ENCODE measurements at places on chromosomes 13 and 19.

DNA sequence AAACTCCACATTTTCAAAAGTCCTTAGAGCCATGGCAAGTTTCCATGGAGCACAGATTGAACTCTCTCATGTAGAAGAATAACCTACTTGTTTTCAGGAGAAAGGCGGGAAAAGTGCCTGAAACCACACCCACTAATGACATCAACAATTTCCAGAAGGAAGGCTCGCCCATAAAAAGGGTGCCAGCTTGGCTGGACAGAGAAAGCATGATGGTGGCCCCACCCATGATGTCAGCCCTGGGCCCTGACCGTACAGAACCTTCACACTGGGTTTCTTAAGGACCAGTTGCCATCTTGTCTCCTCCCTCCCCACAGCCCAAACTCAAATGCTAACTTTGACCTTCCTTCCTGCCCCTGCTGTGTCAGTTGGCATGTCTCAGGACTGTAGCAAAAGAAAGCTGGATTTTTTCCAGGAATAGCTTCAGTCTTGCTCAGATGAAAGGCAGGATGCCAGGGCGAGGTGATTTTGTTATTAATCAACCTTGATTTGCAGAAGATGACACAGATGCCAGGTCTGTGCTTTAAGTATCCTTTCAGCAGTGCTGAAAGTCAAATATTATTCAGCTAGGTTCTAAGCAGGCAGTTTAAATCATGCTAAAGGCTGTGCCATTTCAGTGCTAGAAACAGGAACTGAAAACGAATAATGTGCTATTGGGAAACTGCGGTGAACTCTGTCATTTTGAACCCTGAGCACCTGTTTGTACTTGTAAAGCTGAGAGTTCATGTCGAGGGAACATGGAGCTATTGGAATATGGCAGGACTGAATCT, 89.5 kb upstream of the RFC3 start:
- no peaks in the 10 kb centered on the region for H3K36me3 ChIP-seq
- no peaks in the 10 kb centered on the region for H3K4me1 ChIP-seq
- H3K27me3 ChIP-seq: no peaks in the 10 kb centered on the region
- H3K4me3 ChIP-seq: no peak overlapping the region
- DNase-seq: no peak
- no peak overlapping the region for H3K27ac ChIP-seq

DNA sequence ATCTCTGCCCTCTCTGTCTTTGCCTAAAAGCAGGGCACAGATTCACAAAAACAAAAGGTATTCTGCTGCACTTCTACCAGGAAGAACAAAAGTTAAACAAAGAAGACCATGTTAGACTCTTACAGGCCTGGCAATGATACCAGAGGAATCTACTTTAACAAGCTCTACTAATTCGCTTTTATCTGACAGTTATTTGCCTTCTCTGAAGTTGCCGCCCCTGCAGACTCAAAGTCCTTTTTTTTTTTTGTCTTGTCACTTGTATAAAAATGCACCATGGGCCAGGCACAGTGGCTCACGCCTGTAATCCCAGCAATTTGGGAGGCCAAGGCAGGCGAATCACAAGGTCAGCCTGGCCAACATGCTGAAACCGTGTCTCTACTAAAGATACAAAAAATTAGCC, 176.5 kb upstream of the UBL3 start:
- DNase-seq: no peak
- no peaks in the 10 kb centered on the region for H3K27me3 ChIP-seq
- no peak overlapping the region for H3K27ac ChIP-seq
- no peak overlapping the region for H3K4me3 ChIP-seq

- H3K27me3 ChIP-seq: peaks cover 26% of the 10 kb centered on the region
- DNase-seq: no peak
- no peak overlapping the region for H3K27ac ChIP-seq
- no peak overlapping the region for H3K4me3 ChIP-seq
Measured at GRCh38 chr19:2294687-2295335, 12.8 kb upstream of the PEAK3 start.

- no peak for DNase-seq
- no peaks in the 10 kb centered on the region for H3K4me1 ChIP-seq
- H3K27ac ChIP-seq: no peak overlapping the region
- no peaks in the 10 kb centered on the region for H3K36me3 ChIP-seq
- no peak overlapping the region for H3K4me3 ChIP-seq
- H3K27me3 ChIP-seq: no peaks in the 10 kb centered on the region
Measured at GRCh38 chr13:25291691-25292090, 4.4 kb upstream of the MTMR6 start.

DNA sequence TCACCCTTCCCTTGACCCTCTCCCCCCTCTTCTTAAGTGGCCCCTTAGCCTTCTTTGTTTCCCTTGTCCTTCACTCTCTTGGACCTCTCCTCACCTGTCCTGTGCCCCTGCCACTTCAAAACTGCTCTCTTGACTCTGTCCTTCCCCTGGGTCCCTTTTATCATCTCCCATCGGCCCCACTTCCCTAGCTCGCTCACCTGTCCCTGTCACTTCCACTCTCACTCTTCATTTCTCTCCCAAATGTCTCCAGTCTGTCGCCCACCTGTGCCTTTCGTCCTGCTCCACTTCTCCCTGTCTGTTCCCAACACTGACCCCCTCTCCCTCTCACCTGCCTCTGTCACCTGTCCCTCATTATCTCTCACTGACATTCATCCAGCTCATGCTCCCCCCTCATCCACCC, 699 bp downstream of the IFNL1 start:
- H3K27ac ChIP-seq: no peak overlapping the region
- no peaks in the 10 kb centered on the region for H3K4me1 ChIP-seq
- no peaks in the 10 kb centered on the region for H3K27me3 ChIP-seq
- no peaks in the 10 kb centered on the region for H3K36me3 ChIP-seq
- H3K4me3 ChIP-seq: no peak overlapping the region
- DNase-seq: no peak

DNA sequence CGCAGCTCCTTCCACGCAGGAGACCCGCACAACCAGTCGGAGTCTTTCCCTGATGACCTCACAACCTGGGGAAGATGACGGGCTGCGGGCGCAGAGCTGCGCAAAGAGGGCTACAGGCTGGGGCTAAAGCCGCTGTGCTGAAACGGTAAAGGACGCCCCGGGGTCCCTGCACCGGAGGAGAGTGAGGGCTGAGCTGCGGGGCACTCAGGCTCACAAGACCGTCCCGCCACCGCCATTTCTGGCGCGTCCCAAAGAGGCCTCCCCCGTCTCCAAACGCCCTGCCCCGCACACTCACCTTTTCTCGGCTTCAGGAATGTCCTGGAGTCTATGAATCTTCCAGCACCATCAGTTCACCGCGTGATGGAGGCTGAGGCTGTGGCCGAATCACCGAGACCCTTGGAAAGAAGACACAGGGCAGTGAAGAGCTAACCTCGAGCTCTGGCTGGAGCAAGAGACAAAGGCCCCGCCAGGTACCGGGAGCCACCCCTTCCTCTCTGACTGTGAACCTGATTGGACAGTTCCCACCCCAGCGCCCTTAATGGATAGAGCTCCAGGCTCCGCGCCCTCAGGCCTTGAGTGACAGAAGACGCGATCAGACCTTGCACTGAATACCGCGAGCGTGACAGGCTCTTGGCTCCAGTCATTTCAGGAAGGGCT, 41.8 kb upstream of the ZNF429 start:
- no peaks in the 10 kb centered on the region for H3K36me3 ChIP-seq
- no peaks in the 10 kb centered on the region for H3K27me3 ChIP-seq
- H3K27ac ChIP-seq: no peak overlapping the region
- 0 out of 2 replicates have a peak, but pooled peaks cover 1% of the 10 kb centered on the region for H3K4me1 ChIP-seq
- peak overlapping the region; percentile 82 for H3K4me3 ChIP-seq
- peak; percentile 90 for DNase-seq

- DNase-seq: no peak
- H3K27ac ChIP-seq: no peak overlapping the region
- no peaks in the 10 kb centered on the region for H3K36me3 ChIP-seq
- peaks cover 2% of the 10 kb centered on the region for H3K4me1 ChIP-seq
- no peak overlapping the region for H3K4me3 ChIP-seq
- no peaks in the 10 kb centered on the region for H3K27me3 ChIP-seq
Measured at GRCh38 chr19:48192750-48193149, 22.3 kb downstream of the ZSWIM9 start.

DNA sequence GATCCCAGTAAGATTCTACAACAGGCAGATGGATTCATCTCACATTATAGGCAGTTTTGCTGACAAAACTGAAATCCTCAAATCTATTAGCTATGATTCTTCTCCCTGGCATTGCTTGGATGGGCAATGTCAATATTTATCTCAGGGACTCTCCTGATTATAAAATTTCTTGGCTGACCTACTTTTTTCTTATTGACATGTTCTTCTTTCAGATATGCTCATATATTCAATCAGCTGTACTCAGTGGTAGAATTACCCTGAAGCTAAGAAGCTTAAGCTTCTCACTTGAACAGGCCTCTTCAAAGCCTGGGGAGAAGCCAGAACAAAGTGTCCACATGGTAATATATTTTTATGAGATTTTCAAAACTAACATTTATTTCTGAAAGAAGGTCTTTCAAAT, 513.6 kb downstream of the PCDH9 start:
- no peaks in the 10 kb centered on the region for H3K27me3 ChIP-seq
- H3K36me3 ChIP-seq: no peaks in the 10 kb centered on the region
- H3K27ac ChIP-seq: no peak overlapping the region

DNA sequence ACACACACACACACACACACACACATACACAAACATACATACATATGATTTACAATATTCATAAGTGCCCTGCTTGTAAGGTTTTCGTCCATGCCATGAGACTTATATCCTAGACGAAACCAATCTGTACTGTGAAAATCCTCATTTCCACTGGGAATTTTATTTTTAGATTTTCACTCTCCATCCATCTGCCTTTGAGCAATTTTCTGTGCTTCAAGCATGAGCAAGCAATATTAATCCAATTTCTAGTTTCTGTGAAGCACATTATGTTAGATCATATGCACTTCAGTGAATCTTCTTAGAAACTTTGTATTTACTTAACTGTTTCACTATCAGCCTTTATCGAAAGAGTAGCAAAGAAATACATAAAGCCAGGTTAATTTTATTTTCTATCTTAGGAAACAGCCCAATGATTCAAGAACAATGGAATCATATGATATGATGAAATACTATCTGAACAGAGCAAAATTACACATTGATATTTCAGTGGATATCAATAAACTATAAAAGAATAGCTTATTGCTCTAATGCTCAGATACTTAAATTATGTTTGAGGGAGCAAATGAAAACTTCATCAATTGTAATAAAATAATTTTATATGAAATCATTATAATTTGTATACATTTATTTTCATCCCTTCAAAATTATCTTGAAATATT, 1100.7 kb upstream of the MIR17HG start:
- DNase-seq: no peak
- H3K27ac ChIP-seq: no peak overlapping the region
- H3K27me3 ChIP-seq: no peaks in the 10 kb centered on the region

GRCh38 chr19:33487901-33488800, 33.4 kb downstream of the PEPD start:
- no peaks in the 10 kb centered on the region for H3K36me3 ChIP-seq
- no peak overlapping the region for H3K4me3 ChIP-seq
- H3K27ac ChIP-seq: no peak overlapping the region
- no peaks in the 10 kb centered on the region for H3K27me3 ChIP-seq
- no peak for DNase-seq

GRCh38 chr13:40667622-40667978, 1.2 kb upstream of the FOXO1 start:
- H3K27ac ChIP-seq: no peak overlapping the region
- H3K27me3 ChIP-seq: no peaks in the 10 kb centered on the region
- peak overlapping the region; percentile 88 for H3K4me3 ChIP-seq
- no peaks in the 10 kb centered on the region for H3K36me3 ChIP-seq
- H3K4me1 ChIP-seq: peaks cover 3% of the 10 kb centered on the region
- no peak for DNase-seq

GRCh38 chr19:31701146-31701545, 351.9 kb upstream of the TSHZ3 start:
- no peak overlapping the region for H3K4me3 ChIP-seq
- no peaks in the 10 kb centered on the region for H3K4me1 ChIP-seq
- no peak for DNase-seq
- no peaks in the 10 kb centered on the region for H3K27me3 ChIP-seq

DNA sequence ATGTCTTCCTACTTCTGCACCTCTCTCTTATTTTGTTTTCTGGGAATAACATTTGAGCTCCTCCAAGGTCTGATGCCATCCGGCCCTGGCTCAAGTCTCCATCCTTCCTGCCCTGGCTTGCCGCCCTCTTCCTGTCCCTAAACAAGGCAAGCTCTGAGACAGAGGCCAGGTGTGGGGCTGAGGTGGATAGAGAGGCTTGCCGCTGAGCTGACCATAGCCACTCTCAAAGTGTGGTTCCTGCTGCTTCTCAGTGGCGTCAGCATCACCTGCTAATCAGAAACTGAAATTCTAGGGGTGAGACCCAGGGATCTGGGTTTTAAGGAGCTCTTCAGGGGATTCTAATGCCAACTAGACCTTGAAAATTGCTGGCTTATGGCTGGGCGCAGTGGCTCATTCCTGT, 6.0 kb upstream of the TPRX2 start:
- no peak overlapping the region for H3K4me3 ChIP-seq
- no peaks in the 10 kb centered on the region for H3K4me1 ChIP-seq
- no peak for DNase-seq
- no peak overlapping the region for H3K27ac ChIP-seq
- H3K36me3 ChIP-seq: no peaks in the 10 kb centered on the region

GRCh38 chr13:21039097-21039800, 22.1 kb downstream of the LATS2 start:
- 0 out of 2 replicates have a peak, but pooled peaks cover 2% of the 10 kb centered on the region for H3K4me1 ChIP-seq
- no peak for DNase-seq
- no peak overlapping the region for H3K4me3 ChIP-seq

DNA sequence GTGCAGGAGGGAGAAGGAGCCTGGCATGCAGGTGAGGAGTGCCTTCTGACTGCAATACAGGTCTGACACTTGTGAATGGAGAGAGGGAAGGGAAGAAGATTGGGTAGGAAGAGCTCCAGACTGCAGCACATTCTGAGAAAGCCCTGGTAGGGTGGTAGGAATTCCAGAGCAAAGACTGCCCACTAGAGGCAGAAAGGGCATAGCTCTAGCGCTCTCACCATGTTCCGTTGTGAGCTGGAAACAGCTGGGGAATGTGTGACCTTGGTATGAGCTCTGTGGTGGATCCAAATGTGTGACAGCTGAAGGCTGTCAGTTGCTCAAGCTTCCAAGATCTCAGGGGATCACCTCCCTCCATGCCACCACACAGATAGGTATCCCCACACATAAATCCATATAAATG, 2.9 kb upstream of the MTUS2 start:
- no peaks in the 10 kb centered on the region for H3K4me1 ChIP-seq
- no peak overlapping the region for H3K27ac ChIP-seq
- no peaks in the 10 kb centered on the region for H3K36me3 ChIP-seq
- H3K4me3 ChIP-seq: no peak overlapping the region

- H3K36me3 ChIP-seq: no peaks in the 10 kb centered on the region
- H3K4me3 ChIP-seq: no peak overlapping the region
- no peak overlapping the region for H3K27ac ChIP-seq
- no peak for DNase-seq
- H3K4me1 ChIP-seq: 0 out of 2 replicates have a peak, but pooled peaks cover 1% of the 10 kb centered on the region
Measured at GRCh38 chr13:73913751-73914518, 220.3 kb downstream of the KLF12 start.
